ENCODE measurements at places on chromosomes 1 and 21. TPM values are rescaled to one million over a fixed set of nuclear protein-coding genes. Genes with fewer than 3 reads are reported as not detected.

DNA sequence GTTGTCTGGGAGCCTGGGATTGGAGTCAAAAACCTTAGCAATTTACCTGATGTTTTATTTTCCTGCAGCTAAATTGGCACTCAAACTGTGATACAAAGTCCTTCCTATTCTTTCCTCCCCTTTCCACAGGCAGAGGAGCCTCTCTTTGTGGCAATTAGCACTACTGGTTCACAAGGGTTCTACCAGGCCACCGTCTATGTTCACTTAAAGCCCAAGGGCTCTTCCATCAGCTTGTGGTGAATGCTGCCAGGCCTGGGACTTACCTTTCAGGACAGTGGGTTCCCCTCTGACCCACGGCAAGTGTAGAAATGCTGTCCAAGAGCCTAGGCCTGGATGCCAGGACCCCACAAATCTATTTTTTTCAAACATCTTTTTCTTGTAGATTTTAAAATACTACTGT is 251.9 kb upstream of the B3GALT2 start:
- no peaks in the 10 kb centered on the region for H3K4me1 ChIP-seq
- DNase-seq = no peak
- H3K4me3 ChIP-seq = no peak overlapping the region
- H3K27ac ChIP-seq = no peak overlapping the region
- H3K36me3 ChIP-seq = no peaks in the 10 kb centered on the region

DNA sequence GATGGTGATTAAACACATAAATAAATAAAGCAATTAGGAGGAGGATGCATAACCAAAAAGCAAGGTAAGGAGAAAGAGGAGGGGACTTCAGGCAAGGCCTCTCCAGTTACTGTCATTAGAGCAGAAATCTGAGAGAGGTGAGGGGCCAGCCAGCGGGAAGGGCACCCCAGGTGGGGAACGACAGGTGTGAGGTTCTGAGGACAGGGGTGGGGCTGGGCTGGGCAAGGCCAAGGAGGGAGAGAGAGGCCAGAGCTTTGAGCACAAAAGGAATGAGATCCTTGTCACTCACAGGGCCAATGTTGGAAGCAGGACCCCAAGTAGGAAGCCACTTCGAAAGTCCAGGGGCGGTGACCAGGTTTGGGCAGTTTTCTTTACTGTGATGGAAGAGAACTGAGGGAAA is 182.2 kb upstream of the RAB4A start:
- H3K27ac ChIP-seq = no peak overlapping the region
- no peaks in the 10 kb centered on the region for H3K27me3 ChIP-seq
- no peaks in the 10 kb centered on the region for H3K36me3 ChIP-seq
- DNase-seq = no peak
- H3K4me3 ChIP-seq = no peak overlapping the region
- peaks cover 5% of the 10 kb centered on the region for H3K4me1 ChIP-seq

DNA sequence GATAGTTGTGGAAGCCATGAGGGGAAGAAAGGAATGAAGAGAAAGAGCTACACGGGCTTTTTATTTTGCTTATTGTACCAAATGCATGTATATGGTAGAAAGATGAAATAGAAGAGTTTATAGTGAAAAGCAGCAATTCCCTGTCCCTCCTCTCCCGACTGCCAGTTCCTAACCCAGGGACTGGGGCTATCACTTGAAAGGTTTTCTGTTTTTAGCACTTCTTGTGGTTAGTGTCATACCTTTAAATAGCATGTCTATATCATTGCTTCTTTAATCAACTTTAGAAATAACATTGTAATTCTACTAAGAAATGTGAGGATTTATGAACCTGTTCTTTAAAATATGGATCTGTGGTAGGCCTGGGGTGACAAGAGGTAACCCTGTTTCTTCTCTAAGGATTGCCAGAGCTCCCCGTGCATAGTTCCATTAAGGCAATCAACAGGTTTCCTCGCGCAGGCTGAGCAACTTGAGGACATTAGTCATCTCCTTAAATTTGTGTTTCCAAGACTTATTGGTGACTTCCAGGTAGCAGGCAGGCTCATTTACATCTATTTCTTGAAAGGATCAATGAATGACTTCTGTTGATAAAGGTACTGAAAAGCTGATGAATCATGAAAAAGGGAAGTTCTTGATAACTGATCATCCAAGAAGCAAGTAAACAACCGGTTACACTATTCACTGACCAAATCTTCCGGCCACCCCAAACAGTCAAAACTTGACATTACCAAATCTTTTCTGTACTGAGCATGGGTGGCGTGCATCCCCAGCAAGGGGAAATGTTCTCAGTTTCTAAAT is 37.8 kb upstream of the S1PR1 start:
- H3K4me3 ChIP-seq = no peak overlapping the region
- DNase-seq = no peak
- H3K4me1 ChIP-seq = no peaks in the 10 kb centered on the region
- H3K36me3 ChIP-seq = no peaks in the 10 kb centered on the region

DNA sequence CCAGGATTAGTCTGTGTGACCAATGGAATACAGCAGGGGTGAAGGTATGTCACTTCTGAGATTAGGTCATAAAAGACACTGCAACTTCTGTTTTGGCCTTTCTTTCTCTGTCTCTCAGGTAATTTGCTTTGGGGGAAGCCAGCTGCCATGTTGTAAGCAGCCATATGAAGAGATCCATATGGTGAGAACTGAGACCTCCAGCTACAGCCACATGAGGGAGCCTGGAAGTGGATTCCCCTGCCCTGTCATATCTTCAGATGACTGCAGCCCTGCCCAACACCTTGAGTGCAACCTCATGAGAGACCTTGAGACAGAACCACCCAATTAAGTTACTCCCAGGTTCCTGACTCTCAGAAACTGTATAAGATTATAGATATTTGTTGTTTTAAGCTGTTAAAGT is 70.1 kb upstream of the ESRRG start:
- H3K27ac ChIP-seq = no peak overlapping the region
- no peaks in the 10 kb centered on the region for H3K36me3 ChIP-seq
- no peaks in the 10 kb centered on the region for H3K4me1 ChIP-seq
- H3K4me3 ChIP-seq = no peak overlapping the region
- DNase-seq = no peak
- H3K27me3 ChIP-seq = no peaks in the 10 kb centered on the region

- no peak overlapping the region for H3K27ac ChIP-seq
- no peaks in the 10 kb centered on the region for H3K27me3 ChIP-seq
- peaks cover 4% of the 10 kb centered on the region for H3K36me3 ChIP-seq
- H3K4me1 ChIP-seq = no peaks in the 10 kb centered on the region
- DNase-seq = no peak
Measured at GRCh38 chr1:89190017-89190416, 8.7 kb downstream of the GBP4 start.

- H3K27me3 ChIP-seq = no peaks in the 10 kb centered on the region
- H3K27ac ChIP-seq = no peak overlapping the region
- no peaks in the 10 kb centered on the region for H3K4me1 ChIP-seq
- H3K4me3 ChIP-seq = no peak overlapping the region
Measured at GRCh38 chr1:236754525-236755210, 40.4 kb upstream of the MTR start.

- no peaks in the 10 kb centered on the region for H3K27me3 ChIP-seq
- no peaks in the 10 kb centered on the region for H3K36me3 ChIP-seq
Measured at GRCh38 chr1:47765236-47765635, 231.9 kb downstream of the TRABD2B start.

- no peaks in the 10 kb centered on the region for H3K27me3 ChIP-seq
- H3K4me3 ChIP-seq = no peak overlapping the region
Measured at GRCh38 chr1:18926315-18927081, 24.1 kb upstream of the ALDH4A1 start.

GRCh38 chr1:48773133-48773532 is 3.6 kb downstream of the BEND5 start:
- H3K4me1 ChIP-seq = peaks cover 78% of the 10 kb centered on the region
- no peak for DNase-seq
- no peak overlapping the region for H3K4me3 ChIP-seq
- no peaks in the 10 kb centered on the region for H3K27me3 ChIP-seq

DNA sequence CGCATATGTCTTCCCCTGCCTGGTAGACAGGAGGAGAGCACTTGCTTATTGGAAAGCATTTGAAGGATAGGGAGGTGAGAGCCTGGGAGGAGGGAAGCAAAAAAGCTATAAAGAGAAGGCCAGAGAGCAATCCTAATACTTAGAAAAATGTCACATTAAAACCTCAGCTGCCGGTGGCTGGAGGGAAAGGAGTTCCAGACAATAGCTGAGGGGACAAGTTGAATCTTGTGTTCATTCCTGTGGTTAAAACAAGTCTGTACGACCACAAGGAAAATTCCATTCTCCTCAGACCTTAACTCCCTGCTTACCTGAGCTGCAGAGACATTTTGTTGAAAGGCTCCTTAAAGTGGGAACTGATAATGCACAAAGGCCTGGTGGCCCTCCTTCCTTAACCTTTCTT is 218.8 kb upstream of the CAMK1G start:
- H3K36me3 ChIP-seq = no peaks in the 10 kb centered on the region
- H3K4me1 ChIP-seq = peaks cover 9% of the 10 kb centered on the region
- no peak for DNase-seq
- H3K4me3 ChIP-seq = no peak overlapping the region
- H3K27me3 ChIP-seq = no peaks in the 10 kb centered on the region

DNA sequence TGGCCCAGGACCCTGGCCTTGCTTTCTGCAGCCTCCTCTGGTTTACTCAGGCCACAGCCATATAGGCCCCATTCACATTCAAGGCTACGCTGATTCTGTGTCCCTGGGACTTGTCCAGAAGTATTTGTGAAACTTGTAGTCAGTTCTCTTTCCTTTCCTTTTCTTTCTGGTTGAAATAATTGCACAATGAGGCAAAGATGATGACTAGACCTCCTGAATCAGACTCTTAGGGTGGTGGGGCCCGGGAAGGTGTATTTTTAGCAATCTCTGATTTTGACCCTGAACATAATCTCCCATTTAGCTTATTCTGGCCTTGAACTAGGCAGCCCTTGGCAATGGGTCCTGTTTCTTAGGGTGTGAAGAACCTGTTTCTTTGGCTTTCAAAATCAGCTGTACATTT is 39.9 kb downstream of the STUM start:
- H3K27me3 ChIP-seq = no peaks in the 10 kb centered on the region
- no peak for DNase-seq
- H3K4me3 ChIP-seq = no peak overlapping the region
- H3K4me1 ChIP-seq = peaks cover 8% of the 10 kb centered on the region
- no peaks in the 10 kb centered on the region for H3K36me3 ChIP-seq

- DNase-seq = no peak
- H3K4me3 ChIP-seq = no peak overlapping the region
- no peaks in the 10 kb centered on the region for H3K27me3 ChIP-seq
- H3K36me3 ChIP-seq = no peaks in the 10 kb centered on the region
Measured at GRCh38 chr21:31397939-31398338, 53.9 kb upstream of the TIAM1 start.

DNA sequence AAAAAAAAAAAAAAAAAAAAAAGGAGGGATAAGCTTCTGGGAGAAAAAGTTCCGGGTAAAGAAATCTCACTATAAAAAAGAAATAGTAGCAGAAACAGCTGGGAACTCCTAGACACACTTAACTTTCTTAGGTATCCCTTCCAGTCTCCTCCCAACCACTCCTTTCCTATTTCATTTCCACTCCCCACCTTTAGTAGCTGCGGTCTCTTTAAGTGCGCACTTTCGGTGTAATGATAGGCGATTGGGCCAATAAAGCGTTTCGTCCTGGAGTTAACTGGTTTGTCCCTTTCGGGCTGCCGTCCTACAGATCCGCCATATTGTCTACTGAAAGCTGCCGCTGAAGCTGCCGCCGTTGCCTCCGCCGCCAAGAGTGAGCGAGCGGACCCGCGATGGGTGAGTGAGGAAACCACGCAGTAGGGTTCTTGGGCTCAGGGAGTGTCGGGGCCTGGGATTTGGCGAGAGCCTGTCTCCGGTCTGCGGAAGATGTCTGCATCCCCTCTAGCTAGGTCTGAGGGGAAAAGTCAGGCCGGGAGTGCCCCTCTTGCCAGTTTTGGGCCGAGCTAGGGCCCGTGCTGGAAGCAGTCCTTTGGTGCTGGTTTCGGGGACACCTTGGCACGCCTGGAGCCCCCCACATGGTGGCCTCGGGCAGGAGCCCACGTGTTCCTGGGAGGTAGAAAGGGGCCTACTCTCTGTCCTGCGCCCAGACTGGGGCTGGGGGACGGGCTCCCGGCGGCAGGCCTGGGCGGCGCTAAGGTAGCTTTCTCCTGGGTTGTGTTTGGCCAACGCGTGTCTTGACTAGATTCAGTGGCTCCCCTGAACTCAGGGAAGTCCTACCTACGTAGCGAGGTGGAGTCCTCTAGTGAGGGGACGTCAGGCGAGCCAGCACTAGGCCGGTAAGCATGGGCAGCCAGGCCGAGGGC is at the start of gene KPNA6:
Gene KPNA6 (plus strand): TSS at position 315 of the 920 bp plus-strand sequence. CDS start 75 bp downstream, at position 390.
- H3K36me3 ChIP-seq = no peaks in the 10 kb centered on the region
- no peaks in the 10 kb centered on the region for H3K27me3 ChIP-seq
- peak; percentile 95 for DNase-seq
- H3K4me3 ChIP-seq = peak within 1 kb of the TSS; percentile 82
- H3K4me1 ChIP-seq = peaks cover 43% of the 10 kb centered on the region

GRCh38 chr21:43939443-43940328 is 72.4 kb upstream of the TRAPPC10 start:
- H3K36me3 ChIP-seq = peaks cover 3% of the 10 kb centered on the region
- peaks cover 31% of the 10 kb centered on the region for H3K4me1 ChIP-seq
- no peak for DNase-seq
- H3K4me3 ChIP-seq = no peak overlapping the region

DNA sequence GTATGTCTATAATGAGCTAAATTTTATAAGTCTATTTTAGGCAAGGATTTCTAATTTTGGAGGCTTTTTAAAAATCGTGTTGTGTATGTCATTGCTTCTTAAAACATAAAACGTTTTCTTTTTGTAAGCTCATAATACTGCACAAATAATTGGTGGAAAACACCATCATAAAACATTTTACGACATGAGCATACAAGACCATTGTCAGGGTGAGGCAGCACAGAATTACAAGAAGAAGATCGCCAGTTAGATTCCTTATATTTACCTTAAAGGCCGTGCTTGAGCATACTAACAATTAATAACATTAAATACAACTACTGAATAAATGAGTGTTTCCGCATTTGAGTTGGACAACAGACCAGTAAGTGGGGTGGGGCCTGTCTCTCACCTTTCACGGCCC is 19.1 kb upstream of the LMX1A start:
- peak overlapping the region; percentile 90 for H3K27ac ChIP-seq
- peak overlapping the region; percentile 54 for H3K4me3 ChIP-seq
- no peaks in the 10 kb centered on the region for H3K36me3 ChIP-seq

The GPR161 gene
- polyA plus RNA-seq = 0.92 TPM

The ATAD3B gene
- polyA plus RNA-seq = 49.4 TPM

The SPRR1A gene
- polyA plus RNA-seq = not detected

Measured in sigmoid colon (tissue), 7 donors.